Activated CD4-positive, CD25-positive, alpha-beta regulatory T cell treated with anti-CD3 and anti-CD28 coated beads, Interleukin-2, amount 50 U/mL, for 72 hours (primary cell): ENCODE measurements at places on chromosomes 3 and 15.

DNA sequence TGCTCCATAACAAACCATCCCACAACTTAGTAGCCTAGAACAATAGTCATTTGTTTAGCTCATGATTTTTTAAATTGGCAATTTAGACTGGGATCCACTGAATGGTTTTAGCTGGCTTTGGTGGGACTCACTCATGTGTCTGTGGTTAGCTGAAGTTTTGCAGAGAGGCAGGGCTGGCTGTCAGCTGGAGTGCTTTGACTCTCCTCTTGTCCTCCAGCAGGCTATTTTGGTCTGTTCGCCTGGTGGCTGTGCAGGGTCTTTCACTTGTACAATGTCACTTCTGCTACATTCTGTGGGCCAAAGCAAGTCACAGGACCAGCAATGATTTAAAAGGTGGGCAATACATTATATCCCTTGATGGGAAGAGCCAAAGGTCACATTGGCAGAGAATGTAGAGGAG is 1146.5 kb downstream of the ROBO2 start:
- no peak for DNase-seq

DNA sequence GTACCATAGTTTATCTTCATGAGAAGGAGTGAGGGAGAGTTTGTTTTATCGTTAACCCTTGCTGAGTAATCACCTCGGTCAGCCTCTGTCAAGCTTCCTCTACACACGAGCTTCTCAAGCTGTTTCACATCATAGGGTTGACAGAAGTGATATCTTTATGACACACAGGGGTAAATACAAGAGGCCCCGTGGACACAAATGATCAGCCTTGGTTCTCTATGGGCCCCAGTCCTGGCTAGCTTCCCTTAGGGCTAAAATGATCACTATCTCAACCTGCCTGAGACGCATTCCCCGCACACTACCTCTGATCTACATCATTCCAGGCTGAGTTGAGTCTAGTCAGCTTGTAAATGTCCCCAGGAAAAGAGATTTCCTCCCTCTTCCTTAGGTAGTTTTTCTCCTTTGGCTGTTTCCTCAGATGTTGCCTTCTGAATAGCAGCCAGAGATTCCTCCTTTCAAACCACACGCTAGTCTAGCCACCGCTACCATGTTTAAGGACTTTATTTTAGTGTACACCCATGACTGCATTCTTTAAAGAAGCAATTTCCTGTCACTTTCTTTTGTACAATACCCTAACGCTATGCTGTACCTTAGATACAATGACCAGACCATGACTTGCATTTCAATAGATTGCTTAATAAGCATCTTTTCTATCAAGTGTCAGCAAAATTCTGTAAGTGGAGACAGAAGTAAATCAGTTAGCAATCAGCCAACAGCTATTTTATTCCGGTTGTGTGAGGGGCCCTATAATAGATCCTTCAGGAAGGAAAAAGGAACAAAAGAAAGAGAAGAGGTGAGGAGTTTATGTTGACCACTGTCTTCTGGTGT is 35.1 kb upstream of the PPARG start:
- no peak for DNase-seq

DNA sequence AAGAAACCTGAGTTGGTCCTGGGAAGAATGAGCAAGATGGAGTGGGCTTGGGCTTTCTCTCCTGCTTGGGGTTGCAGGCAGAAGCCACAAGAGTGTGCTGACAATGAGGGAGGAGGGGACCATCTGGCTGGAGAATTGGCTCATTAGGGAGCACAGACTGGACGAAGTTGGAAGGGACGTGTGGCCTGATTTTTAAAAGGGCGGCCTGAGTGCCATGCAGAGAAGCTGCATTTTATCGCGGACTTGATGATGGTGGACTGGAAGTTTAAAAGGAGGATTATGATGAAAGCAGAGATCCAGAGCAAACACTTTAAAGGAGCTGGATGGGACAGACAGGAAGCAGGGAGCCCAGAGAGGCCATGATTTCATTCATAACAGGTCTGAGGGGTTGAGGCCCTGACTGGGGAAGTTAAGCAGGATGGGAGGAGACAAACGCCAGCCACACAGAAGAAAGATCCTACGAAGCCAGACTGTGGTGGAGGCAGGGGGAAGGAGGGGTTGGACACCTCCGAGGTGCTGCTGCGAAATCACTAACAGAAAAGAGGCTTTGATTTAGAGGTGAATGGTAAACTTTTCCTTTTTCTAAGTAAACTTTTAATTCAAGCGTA is 23.6 kb downstream of the TLNRD1 start:
- no peak for DNase-seq

DNA sequence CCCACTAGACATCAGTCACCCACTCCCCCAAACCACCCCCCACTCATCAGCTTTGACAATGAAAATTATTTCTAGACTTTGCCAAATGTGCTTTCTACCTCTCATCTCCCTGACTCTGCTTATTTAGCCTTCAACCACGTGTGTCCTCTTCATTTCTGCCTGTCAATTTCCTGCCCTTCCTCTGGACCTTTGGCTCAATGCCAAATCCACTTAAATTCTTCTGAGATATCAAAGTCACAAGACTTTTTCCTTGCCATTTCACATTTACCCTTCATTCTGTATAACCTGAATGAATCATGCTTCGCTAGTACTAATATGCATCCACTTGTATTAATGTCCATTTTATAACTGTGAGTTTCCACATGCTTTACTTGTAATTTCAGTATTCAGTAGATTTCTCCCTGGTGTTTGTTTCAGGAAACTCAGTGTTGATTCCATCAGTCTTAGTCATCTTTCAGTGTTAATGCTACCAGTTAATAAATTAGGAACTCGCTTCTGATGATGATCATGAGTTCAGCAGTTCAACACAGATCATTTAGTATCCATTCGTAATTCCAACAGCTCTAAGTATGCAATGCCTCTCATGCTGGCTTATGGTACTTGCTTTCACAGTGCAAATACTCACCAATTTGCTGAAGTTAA is 128.2 kb upstream of the OSTN start:
- DNase-seq, result no peak

DNA sequence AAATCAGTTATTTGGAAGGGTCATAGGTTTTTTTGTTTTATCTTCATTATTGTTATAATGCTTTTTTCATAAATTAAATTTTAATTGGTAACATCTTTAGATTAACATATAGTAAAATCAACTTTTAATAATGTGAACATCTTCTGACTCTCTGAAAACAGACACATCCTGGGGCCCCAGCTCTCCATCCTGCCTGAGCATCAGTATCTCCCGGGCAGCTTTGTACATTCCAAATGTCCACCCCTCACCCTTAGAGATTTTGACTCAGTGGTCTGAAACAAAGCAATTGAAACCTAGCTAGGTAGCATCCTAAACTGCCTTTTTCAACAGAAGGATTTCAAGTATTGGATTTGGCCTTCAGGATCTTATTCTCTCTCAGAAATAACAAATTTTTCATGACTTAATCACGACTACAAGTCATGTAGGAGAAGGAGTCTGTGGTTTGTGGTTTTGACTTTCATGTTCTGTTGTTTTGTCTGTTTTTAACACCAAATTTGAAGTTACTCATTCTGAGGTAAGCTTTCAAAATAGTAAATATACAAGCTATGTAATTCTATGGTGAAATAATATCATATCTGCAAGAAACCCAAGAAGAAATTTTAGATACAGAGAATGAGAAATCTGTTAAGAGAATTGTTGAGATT is 147.3 kb upstream of the UBE2E2 start:
- no peak for DNase-seq

DNA sequence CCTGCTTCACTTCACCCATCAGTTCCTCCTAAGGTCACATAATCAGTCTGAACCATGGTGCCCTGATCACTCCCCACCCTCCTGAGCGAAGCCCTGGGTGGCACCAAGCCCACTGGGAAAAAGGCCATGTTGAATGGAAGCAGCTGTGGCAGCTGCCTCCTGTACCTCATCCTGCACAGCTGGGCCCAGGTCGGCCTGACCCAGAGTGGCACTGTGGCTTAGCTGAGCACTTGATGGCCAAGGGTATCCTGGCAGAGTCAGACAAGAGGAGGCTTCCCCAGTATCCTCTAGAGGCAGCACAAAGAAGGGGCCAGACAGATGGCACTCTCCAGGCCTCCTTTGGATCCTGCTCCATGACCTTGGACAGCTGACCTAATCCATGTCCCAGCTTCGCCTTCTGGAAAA is 68.4 kb downstream of the TLE3 start:
- no peak for DNase-seq

GRCh38 chr3:31043184-31043819 is 148.8 kb upstream of the GADL1 start:
- DNase-seq, result no peak

GRCh38 chr3:28348265-28348628 is 274 bp upstream of the ZCWPW2 start:
- no peak for DNase-seq

DNA sequence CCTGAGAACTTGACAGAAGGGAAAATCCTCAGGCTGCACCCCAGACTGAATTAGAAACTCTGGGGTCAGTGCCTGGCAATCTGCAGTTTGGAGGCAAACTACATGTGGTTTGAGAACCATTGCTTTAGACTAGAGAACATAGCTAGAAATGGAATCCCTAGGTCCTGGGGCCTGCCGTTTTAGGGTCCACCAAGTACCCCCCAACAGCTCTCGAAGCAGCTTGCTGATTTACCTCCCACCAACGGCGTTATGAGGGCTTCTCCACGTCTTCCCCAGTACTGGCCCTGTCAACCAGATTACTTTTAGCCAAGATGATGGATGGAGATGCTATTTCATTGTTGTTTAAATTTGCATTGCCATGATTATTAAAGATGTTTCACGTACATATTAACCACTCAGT is 272.5 kb downstream of the XXYLT1 start:
- no peak for DNase-seq

DNA sequence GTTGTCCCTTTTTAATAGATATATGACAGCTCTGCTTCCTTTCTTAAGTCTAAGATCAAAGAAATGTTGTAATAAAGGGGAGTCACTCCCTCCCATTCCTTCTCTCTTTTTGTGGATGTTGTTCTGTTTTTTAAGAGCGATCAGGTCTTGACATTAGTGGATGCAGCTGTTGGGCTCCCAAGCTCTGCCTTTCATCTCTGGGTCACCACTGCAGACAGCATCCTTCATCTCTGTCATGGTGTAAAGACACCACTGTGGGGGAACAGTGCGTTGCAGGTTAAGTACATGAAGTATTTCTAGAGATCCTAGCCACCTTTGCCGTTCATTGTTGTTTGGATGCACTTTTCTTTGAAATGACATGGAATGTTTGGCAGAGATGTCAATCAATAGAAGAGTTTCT is 17.7 kb downstream of the FNDC3B start:
- no peak for DNase-seq

DNA sequence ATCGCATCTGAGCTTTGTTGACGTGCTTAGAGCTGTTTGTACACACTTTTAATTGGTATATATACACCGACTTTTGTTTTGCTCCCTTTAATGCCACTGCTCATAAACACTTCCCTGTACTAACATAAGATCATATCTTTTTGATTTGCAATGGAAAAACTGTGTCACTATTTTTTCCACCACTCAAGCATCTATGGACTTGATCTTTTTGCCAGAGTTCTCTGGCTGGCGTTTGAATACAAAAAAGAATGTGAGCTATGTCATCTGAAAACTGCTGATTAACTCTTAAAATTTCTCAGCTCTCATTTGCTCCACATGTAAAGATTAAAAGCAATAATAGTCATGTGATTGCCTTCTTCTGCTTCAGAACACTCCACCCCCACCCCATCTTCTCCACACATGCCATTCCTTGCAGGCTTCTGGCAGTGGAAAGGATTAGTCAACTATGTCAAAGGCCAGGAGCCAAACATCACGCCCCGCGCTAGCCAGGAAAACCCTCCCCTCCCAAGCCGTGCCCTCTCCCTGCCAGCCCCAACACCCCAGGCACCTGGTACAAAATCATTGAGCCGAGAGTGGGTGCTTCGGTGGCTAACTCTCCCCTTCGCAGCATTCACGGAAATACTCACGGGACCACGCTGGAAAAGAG is 123.4 kb upstream of the MEF2A start:
- no peak for DNase-seq

- DNase-seq, result no peak
Observed at GRCh38 chr15:32131803-32132202, 101.5 kb downstream of the CHRNA7 start.

DNA sequence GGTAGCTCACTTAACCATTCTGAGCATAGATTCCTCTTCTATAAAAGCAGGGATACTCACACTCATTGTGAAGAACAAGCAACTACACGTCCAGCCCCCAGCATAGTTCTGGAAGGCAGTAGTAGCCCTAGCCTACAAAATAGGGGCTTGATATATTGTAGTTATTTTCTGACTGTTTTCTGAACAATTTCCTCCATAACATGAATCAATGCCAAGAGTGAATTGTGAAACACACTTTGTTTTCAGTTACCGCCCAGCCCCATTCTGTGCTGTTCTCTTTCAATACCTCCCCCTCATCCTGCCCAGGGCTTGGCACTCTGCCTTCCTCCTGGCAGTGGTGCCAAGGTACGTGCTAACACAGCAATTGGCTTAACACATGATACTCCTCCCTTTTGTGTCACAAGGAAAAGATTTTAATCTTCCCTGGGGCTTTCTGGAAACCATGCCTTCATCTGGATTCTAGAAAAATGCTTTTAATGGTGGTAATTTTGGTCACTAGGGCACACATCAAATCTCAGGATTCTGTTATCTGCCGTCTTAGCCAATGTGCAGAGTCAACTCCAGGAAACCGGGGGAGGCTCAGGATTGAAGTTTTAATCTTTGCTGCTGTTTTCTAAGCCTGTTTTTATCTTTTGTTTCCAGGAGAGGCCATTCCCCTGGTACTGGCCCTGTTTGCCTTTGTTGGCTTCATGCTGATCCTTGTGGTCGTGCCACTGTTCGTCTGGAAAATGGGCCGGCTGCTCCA is 37.2 kb downstream of the IL20RB start:
- DNase-seq, result no peak

DNA sequence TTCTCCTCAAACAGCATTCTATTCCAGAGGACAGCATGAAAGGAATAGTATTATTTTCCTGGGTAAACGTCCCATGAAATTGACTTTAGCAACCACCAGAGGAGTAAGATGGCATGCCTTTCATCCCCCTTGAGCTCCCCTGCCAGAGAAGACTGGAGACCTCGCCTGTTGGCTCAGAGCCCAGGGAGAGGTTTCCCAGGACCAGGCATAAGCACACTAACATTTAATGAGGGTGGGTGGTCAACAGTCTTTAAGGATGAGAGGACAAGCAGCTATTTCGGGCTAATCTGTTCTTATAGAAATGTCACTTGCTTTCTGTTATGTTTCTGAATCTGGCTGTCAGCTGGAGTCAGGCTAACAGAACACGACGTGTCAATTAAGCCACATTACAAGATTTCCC is 390.5 kb downstream of the GABRG3 start:
- no peak for DNase-seq

- DNase-seq, result no peak
Observed at GRCh38 chr15:65937054-65937453, 67.8 kb downstream of the RAB11A start.

DNA sequence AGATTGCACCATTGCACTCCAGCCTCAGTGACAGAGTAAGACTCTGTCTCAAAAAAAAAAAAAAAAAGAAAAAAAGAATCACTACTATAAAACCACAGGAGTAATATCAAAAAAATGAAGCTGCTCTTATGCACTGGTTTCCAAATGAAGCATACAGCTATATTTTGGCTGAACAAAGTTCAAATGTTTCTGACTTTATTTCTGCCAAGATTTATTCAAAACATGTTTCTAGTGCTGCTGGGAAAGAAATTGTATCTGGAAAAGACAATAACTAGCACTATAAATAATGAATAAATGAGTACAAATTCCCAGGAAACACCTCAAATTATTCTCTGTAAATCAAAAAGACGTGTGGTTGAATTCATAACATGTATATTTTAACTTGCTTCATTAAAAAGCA is 102.5 kb upstream of the MME start:
- DNase-seq, result no peak

GRCh38 chr15:43107751-43108150 is 1.9 kb upstream of the UBR1 start:
- no peak for DNase-seq

- no peak for DNase-seq
Observed at GRCh38 chr3:71926262-71926600, 141.3 kb upstream of the PROK2 start.
